ENCODE measurements at places on chromosomes 4 and X. TPM values are rescaled to one million over a fixed set of nuclear protein-coding genes. Genes with fewer than 3 reads are reported as not detected.

DNA sequence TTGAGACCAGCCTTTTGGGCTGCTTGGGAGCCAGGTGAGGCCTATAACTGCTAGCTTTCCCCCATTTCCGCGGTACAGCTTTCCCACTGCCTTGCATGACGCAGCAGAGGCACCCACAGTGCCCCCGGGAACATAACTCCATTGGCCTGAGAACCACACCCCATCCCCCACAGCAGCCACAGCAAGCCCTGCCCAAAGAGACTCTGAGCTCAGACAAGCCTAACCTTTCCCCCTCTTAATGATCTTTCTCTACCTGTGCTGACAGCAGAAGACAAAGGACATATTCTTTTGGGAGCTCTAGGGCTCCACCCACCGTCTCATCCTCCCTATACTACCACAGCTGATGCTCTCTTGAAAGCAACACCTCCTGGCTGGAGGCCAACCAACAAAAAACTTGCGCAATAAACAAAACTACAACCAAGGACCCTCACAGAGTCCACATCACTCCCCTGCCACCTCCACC is 114.8 kb downstream of the FANCB start:
- DNase-seq = no peak

- no peak for DNase-seq
Observed at GRCh38 chrX:8981723-8982122, 52.2 kb downstream of the FAM9B start.

DNA sequence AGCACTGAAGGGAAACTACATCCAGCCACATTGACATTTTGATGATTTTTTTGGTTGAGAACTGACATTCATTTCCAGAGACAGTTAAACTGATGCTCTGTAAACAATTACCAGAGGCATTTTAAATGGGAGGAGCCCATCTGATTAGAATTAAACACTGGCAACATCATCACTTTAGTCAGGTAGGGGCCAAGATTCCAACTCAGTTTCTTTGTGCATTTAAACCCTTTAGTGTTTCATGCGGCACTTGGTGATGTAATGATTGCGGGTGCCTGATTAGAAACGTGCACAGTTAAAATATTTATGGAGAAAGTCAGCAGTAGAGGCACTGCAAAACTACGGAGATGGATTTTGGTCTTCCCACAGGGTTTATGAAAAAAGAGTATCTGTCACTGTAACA is 16.1 kb downstream of the TNIP3 start:
- no peak for DNase-seq

Gene FGFRL1
- total RNA-seq = 16.4 TPM

GRCh38 chr4:147633643-147634042 is 16.4 kb downstream of the TMEM184C start:
- DNase-seq = no peak

DNA sequence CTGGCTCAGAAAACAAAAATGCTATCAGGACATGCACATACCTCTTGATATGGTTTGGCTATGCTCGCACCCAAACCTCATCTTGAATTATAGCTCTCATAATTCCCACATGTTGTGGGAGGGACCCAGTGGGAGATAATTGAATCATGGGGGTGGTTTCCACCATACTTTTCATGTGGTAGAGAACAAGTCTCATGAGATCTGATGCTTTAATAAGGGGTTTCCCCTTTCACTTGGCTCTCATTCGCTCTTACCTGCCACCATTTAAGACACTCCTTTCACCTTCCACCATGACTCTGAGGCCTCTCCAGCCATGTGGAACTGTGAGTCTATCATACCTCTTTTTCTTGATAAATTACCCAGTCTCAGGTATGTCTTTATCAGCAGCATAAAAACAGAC is 958.6 kb downstream of the TRAM1L1 start:
- no peak for DNase-seq

Gene SEPTIN6
- total RNA-seq = 16.1 TPM

GRCh38 chr4:2168469-2169319 is 73.2 kb downstream of the HAUS3 start:
- DNase-seq = no peak

DNA sequence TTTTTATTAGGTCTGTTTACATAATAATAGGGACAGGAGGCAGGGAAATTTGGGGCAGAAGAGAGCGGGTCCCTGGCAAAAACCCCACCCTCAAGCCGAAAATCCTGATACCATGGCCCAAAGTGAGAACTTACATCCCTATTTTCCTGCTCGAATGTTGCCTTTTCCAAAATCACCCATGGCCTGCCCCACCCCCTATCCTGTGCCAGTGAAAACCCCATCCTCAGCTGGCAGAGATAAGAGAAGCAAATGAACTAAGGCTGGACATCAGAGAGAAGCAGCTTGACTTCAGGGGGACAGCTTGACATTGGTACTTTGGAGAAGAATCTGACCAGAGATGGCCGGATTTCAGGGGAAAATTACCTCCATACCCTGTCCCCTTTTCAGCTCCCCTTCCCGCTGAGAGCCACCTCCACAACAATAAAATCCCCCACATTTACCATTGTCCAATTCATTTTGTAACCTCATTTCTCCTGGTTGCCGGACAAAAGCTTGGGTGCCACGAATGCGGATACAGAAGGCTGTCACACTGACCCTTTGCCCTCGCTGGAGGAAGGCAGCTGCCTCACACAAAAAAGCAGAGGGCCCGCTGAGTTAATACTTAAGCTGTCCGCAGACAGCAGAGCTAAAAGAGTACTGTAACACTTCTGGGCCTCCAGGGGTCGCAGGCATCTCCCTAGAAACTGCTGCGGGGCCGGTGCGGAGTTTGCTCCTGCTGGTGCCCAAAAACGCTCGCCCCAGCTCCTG is 196.2 kb downstream of the SNCA start:
- DNase-seq = no peak

GRCh38 chrX:135477576-135477975 is 42.9 kb upstream of the INTS6L start:
- peak; percentile 75 for DNase-seq

Gene PCYT1B
- under 0.01 TPM for total RNA-seq

- no peak for DNase-seq
Observed at GRCh38 chr4:19348746-19349145, 903.0 kb upstream of the SLIT2 start.

DNA sequence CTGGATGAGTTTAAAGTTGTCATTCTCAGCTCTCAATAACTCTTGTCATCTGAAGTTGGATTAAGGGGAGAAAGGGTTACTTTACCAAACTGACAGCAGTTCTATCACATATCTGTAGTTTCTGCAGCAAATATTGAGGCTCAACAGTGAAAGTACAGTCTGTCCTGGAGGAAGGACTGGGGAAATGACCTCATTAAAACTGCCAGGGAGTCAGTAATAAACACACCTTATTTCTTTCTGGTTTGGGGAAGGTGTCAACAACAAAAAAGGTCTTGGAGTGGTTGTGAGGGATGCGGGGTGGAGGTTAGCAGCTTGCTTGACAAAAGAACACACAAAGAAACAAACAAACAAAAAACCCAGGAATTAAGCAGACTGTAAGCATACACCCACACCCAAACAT is 1418.0 kb downstream of the STIM2 start:
- peak; percentile 4 for DNase-seq

GRCh38 chr4:116303736-116304188 is 781.6 kb downstream of the TRAM1L1 start:
- no peak for DNase-seq

DNA sequence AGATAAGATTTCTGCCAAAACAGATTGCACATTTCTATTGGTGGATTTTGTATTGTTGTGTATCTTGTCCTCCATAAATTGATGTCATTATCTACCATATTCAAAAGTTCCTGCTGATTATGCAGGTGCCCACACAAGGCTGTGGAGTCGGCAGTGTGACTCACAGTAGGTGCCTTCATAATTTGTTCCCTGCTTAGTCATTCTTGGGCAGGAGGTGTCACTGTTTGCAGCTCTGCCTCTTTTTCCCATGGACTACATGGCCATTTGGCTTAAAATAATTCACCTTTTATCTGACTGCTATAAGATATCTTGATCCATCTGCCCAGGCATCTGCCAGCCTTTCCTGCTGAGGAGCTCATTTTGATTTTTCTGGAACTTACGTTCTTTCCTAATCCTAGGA is 33.6 kb upstream of the ENPEP start:
- no peak for DNase-seq

GRCh38 chrX:71098302-71098701 is 2.7 kb downstream of the FOXO4 start:
- DNase-seq = no peak
